Stimulated activated CD8-positive, alpha-beta memory T cell treated with anti-CD3 and anti-CD28 coated beads, Interleukin-15, amount 100 ng/mL, for 1 hour (primary cell): ENCODE measurements at places on chromosomes 4 and X.

GRCh38 chr4:37232315-37232714, 12.2 kb upstream of the NWD2 start:
- DNase-seq: no peak

DNA sequence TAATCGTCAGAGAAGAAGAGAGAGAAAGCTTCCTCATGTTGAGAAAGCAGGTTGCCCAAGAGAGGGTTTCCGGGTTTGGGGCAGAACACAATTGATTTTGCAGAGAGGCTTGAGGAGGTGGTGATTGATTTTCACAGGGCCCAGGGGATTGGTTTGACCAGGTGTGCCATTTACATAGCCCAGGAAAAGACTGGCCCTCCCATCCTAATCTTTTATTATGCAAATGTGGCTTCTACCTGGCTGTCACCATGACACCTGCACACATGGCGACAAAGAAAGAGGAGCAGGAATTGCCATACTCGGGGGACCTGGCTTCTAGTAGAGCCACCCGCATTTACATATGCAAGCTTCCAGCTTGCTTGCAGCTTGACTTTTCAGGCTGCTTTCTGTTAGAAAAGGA, 405.3 kb downstream of the PPP4R3C start:
- no peak for DNase-seq

- DNase-seq: no peak
Observed at GRCh38 chr4:6557856-6558255, 17.1 kb upstream of the MAN2B2 start.

- DNase-seq: no peak
Observed at GRCh38 chr4:75048208-75048879, 115.4 kb downstream of the PARM1 start.

GRCh38 chr4:67744561-67745283, 9.5 kb downstream of the GNRHR start:
- no peak for DNase-seq
